Daoy (cell line): ENCODE measurements at places on chromosomes 1 and 21.
A peak's percentile ranks its signal among the peaks of the same experiment; 100 is the strongest.

GRCh38 chr1:160565564-160565963 is 13.7 kb downstream of the CD84 start:
- DNase-seq, result no peak

- no peak for DNase-seq
Measured at GRCh38 chr1:52520148-52520547, 32.7 kb downstream of the TUT4 start.

GRCh38 chr1:116814926-116815723 is 60.9 kb downstream of the CD2 start:
- no peak for DNase-seq

GRCh38 chr1:209805875-209806760 is at the start of gene IRF6:
Gene IRF6, minus strand, starts transcription at chr1:209806142. Its CDS starts 4,729 bp downstream, at chr1:209801413.
- no peak for DNase-seq

DNA sequence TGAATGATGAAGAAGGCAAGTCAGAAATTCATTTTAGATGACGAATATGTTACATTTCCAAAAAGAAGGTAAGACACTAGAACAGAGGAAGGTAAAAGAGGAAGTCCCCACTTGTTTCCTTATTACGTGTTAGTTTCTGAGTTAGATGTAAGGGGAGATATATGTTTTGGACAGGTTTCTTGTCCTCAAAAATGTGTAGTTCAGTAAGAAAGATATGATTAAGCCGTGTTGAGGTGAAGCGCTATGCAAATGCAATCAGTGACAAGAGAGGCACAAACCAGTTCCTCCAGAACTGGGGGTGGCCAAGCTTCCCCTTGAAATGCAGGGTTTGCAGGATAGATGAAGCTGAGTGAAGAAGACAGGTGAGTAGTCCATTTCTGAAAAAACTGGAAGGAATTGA is 293.3 kb upstream of the RUNX1 start:
- no peak for DNase-seq

GRCh38 chr1:176134666-176135065 is 72.4 kb downstream of the COP1 start:
- DNase-seq, result no peak

- peak; percentile 10 for DNase-seq
Measured at GRCh38 chr1:100277866-100278265, 11.8 kb downstream of the RTCA start.

DNA sequence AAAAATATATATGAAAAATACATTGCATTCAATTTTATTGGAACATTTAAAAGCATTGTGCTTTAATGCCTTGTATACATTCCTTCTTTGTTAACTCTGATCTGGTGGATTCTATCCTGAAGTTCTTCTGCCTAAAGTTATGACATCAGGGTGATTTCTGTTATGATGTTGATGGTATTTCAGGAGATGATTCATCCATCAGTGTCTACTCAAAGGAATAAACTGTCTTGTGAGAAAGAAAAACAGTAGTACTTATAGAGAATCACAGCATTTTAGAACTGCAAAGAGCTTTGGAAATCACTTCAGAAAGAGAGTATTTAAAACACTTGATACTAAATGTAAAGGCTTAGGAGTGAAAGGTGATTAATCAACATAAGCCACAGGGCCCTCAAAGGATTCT is 155.7 kb downstream of the PTPRC start:
- no peak for DNase-seq

DNA sequence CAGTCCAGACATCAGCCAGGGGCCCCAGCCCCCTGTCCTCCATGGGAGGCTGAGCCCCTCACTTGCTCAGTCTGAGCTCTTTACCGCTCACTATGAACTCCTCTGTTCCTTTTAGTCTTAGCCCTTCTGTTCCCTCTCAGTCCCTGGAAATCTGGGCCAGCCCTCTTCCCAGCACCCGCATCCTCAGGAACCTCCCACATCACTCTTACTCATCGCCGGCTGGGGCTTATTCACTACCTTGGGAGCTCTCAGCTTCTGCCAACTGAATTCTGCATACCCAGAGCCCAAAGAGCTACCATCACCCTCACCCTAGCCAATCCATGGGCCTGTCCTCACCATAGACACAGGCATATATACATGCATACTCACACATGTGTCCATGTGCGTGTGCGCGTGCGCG is 11.5 kb downstream of the KNCN start:
- peak; percentile 77 for DNase-seq

GRCh38 chr1:41515131-41515678 is 30.7 kb upstream of the EDN2 start:
- DNase-seq, result no peak

GRCh38 chr1:203274603-203275381 is 30.5 kb upstream of the BTG2 start:
- DNase-seq, result no peak

GRCh38 chr1:41175546-41175945 is 66.6 kb downstream of the SCMH1 start:
- DNase-seq, result no peak

GRCh38 chr21:25369524-25370300 is 237.6 kb downstream of the MRPL39 start:
- no peak for DNase-seq

GRCh38 chr21:35297665-35298064 is 248.6 kb upstream of the RUNX1 start:
- no peak for DNase-seq

- DNase-seq, result peak; percentile 86
Measured at GRCh38 chr1:109274533-109275476, 8.1 kb downstream of the PSRC1 start.

DNA sequence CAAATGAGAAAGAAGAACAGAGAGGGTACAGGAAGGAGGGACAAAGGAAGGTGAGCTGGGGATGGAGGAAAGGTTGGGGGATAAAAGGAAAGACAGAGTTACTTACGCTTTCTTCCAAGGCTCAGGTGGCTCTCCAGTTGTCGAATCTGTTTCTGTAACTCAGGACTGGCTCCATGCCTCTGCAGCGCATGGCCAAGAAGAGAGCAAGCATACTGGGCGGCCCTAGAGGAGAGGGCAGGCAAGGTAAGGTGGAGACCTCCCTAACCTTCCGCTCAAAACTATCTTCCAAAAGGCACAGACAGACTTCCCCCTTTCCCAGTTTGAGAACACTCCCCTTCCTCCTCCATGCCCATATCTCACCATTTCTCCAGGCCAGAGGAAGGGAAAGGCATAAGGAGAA is 922 bp downstream of the PEX11B start:
- no peak for DNase-seq

DNA sequence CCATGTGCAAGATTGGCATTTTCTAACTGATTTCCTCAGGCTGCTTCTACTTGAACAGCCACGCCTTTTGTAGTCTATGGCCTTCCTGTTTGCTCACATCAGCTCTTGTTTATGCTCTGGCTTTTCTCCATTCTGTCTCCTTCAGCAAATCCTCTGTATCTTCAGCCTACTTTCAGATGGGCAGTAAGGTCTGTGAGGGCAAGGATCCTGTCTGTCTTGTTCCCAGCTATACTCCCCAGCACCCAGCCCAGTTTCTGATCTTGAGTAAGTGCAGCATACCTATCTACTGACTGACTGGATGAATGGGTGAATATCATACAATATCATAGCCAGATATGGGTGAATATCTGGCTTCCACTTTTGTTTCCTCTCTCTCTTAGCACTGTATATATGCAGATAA is 438.1 kb downstream of the LMO4 start:
- DNase-seq, result no peak

GRCh38 chr1:81477710-81478109 is 323.0 kb upstream of the ADGRL2 start:
- no peak for DNase-seq

- peak; percentile 68 for DNase-seq
Measured at GRCh38 chr1:63593886-63594605, 835 bp downstream of the PGM1 start.

DNA sequence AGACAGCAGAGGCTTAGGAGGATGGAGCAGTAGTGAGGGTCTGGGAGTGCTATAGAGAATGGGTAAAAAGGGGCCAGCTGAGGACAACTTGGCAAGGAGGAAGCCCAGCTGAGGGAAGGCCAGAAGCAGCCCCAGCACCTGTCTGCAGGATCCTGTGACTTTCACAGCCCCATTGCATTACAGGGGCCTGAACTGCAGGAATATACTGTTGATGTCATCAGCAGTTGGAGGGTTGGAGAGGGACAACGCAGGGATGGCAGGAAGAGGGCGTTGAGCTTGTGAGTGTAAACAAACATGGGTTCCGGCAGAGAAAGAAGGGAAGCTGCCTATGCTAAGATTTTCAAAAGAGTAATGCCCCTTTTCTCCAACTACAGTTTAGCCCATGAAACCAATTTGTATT is 628.5 kb downstream of the SMYD3 start:
- no peak for DNase-seq

- DNase-seq, result no peak
Measured at GRCh38 chr1:111602302-111602701, 17.3 kb upstream of the RAP1A start.

GRCh38 chr21:46114963-46115362 is 17.1 kb downstream of the COL6A2 start:
- DNase-seq, result no peak

- peak; percentile 66 for DNase-seq
Measured at GRCh38 chr21:32562426-32562825, 22.9 kb downstream of the TCP10L start.

DNA sequence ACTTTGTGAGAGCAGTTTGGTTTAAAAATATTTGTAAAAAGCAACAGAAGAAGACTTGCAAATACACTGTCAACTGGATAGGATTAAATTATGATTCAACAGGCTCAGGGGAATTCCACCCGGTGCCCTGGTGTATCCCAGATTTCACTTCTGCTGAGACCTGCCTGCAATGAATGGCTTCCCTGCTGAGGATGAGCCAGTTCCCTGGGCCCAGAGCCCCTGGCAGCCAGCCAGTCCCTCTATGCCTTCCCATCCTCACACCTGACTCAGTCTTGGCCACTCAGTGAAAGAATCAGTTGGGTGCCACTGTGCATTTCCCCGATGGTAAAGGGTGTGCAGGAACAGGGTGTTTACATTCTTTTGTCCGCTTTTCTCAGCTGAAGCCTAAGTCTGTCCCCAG is 64.4 kb downstream of the KCTD3 start:
- peak; percentile 65 for DNase-seq

- DNase-seq, result no peak
Measured at GRCh38 chr1:241507189-241507863, 12.2 kb downstream of the FH start.

- no peak for DNase-seq
Measured at GRCh38 chr1:50272912-50273311, 150.3 kb downstream of the DMRTA2 start.

DNA sequence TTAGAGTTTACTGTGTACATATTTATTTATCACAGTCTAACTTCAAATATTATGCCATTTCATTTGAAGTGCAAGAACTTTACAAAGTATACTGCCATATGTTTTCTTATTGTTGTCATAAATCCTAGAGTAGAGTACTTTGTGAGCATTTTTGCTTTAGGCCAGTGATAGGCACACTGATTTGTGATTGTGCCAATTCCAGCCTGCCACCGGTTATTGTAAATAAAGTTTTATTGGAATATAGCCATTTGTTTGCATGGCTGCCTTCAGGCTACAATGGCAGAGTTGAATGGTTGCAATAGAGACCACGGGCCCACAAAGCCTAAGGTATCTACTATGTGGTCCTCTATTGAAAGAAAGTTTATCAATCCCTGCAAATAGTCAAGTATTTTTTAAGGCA is 175.8 kb upstream of the GALNT2 start:
- DNase-seq, result no peak

DNA sequence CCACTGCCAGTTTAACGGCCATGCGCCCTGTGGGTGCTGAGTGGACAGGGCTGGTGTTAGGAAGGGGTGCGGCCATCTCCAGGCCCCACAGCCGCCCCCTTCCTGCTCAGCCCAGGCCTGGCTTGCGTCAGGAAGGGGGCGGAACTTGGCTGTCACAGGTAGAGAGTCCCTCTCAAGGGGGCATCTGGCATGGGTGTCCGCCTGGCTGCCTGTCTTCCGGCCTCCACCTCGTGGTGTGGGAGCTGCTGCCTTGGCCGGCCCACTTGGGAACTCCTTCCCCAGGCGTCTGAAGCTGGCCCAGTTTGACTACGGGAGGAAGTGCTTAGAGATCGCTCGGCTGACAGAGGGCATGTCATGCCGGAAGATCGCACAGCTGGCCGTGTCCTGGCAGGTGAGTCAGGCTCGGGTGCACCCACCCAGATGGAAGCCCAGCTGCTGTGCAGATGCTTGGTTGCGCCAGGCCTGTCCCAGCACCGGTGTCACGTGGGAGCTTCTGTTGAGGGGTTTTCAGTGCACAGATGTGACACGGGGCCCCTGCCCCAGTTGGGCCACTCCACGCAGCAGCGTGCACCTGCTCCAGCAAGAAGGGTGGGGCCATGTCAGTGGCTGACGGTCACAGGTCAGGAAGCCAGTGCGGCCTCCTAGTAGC is 9.1 kb upstream of the ATAD3B start:
- peak; percentile 79 for DNase-seq

DNA sequence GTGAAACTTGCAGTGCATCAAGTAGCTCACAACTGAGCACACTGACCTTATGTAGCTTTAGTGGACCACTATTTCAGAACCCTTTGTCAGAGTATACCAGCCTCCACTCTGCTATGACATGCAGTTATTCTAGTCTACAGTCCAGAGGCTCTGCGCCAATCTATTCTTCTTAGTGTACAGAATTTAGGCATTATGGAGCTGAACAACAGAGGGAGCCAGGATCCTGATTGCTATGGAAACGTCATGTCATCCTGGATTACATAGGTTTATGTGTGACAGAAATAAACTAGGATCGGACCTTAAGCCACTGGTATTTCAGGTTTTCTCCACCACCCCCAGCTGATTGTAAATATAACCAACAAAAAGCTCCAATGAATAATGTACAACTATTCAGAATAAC is 48.1 kb upstream of the EEIG2 start:
- no peak for DNase-seq

DNA sequence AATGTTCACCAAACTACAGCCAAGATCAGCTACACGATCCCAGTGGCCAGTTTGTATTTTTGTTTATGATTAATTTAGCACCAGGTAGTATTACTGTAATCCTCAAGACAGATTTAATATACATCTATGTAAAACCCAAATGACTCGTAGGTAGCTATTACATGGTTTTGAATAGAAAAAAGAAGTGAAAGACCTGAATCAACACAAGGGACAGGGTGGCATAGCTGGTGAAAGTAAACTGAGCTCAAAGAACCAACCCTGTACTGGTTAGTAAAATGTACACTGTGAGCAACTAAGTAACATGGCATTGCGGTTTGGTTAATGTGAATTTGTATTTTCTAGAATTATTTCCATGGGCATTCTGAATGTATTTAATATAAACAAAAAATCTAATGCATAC is 8.8 kb downstream of the GPATCH2 start:
- no peak for DNase-seq

- no peak for DNase-seq
Measured at GRCh38 chr1:118947003-118947765, 41.0 kb downstream of the TBX15 start.

DNA sequence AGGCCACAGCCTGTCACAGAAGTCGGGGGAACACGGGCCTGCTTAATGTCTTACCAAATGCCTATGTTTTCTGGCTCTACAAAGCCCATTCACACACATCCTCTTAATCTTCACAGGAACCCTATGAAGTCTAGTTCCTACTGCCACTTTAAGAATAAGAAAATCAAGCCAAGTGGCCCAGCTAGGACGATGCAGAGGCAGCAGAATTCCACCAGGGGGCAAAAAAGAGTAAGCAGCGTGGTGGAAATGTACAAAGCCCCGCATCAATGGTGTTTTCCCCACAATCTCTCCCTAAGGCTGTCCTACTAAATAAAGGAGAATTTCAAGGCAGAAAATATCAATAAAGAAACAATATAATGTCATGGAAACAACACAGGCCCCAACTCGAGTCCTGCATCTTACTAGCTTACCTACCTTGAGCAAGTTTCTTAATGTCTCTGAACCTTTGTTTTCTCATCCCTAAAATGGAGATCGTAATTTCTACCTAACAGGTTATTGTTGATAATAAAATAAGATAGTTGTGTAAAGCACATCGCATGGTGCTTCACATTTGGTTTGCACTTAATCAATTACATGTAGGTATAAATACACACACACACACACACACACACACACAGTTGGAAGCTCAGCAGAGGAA is 21.4 kb downstream of the SEC16B start:
- DNase-seq, result peak; percentile 62
